ENCODE measurements at places on chromosomes 3 and 15.

- no peak for DNase-seq
These were observed 255.5 kb upstream of the TGFBR2 start for GRCh38 chr3:30350901-30351300.

DNA sequence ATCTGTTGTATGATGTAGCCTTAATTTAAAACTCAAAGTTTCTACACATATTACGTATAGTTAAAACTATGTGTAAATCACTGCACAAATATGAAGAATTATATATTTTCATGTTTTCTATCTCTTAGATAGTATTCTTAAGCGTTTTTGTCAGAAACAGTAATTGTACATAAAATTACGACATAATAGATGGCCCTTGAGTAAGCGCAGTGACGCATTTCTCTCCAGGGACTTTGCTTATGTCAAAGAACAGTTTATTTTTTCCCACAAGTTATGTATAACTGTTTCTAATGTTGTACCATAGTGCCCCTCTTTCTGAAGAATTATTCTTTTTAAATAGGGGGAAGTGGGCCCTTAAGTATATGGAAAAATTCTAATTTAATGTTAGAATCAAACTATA is 934.0 kb downstream of the VGLL3 start:
- no peak for DNase-seq

DNA sequence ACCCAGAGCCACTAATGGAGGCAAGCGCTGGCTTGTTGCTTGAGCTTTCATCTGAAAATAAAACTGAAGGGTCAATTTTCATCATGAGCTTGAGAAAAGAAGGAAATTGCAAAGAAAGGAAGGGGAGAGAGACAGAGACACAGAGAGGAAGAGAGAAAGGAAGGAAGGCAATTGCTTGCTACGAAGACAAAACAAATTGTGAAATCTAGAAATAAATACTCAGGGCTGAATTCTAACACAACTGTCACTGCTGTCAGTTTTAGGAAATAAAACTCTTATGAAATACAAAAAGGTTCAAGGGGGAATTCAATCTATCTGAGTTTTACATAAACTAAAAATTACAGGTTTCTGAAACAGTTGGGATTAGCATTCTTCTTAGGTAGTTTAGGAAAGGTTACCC is 36.7 kb downstream of the FOXP1 start:
- no peak for DNase-seq

DNA sequence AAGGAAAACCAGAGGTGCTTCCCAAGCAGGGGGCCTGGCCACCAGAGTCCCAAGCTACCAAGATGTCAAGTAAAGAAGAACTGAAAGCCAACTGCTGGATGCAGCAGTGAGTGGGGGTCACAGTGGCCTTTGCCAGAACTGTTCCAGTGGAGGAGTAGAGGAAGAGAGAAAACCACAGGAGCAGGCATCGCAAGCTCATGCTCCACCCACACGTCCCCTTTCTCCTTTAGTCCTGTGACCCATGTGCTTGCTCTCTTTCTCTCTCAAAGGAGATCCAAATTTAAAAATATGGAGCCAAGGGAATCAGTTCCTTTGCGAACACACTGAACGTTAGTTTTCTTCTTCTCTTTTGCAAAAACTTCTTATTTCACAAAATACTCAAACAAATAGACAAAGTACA is 12.4 kb upstream of the ABHD2 start:
- no peak for DNase-seq

- no peak for DNase-seq
These were observed 109.0 kb downstream of the SAMMSON start for GRCh38 chr3:70108546-70108945.

DNA sequence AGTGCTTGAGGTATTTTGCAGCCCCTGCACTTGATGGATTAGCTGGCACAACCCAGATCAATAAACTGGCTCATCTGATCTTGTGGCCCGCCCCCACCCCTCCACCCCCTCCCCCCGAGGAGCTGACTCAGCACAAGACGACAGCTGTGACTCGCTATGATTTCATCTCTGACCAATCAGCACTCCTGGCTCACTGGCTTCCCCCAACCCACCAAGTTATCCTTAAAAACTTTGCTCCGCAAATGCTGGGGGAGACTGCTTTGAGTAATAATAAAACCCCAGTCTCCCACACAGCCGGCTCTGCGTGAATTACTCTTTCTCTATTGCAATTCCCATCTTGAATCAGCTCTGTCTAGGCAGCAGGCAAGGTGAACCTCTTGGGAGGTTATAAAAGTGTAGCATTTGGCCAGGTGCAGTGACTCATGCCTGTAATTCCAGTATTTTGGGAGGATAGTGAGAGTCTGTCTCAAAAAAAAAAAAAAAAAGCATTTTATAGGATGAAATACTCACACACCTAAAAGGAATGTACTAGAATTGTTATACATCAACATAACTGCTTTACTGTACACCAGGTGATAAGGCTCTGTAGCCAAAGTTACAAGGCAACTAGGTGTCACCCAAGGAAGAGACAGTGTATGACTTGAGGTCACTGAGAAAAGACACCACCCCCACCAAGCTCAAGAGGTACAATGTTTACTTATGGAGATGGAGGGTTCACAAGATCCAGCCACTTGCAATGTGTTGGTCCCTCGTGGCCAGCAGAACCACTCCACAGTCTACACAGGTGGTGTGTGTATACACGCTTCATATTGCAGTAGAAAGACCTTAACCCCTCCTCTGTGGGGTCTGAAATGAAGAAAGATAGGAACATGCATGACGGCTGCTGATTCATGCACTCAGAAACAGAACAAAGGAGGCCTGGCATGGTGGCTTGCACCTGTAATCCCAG is 8.6 kb downstream of the ZNF445 start:
- DNase-seq, result no peak

DNA sequence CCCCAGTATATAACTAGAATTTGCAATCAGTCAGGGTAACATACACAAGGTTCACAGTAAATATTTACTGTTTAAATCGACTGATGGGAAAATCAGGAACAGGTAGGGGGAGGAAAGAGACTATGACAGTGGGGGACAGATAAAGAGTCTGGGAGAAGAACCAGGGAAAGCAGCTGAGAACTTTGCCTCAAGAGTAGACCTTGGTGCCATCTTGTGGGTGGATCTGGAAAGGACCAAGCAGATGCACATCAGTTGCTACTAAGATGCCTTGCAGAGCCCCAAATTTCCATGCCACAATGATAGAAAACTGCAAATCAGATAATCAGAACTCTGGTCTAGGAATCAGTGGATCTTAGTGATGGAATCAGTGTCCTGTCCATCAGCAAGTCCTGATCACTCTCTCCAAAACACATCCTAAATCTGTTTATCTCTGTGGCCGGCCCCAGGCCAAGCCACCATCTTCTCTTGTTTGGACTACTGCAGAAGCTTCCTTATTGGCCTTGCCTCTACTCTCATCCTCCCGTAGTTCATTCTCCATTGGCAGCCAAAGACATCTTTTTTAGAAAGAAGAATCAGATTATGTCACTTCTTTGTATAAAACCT is 62.7 kb downstream of the PDE8A start:
- no peak for DNase-seq

- DNase-seq, result no peak
These were observed 83.5 kb downstream of the AQP9 start for GRCh38 chr15:58221591-58222241.

DNA sequence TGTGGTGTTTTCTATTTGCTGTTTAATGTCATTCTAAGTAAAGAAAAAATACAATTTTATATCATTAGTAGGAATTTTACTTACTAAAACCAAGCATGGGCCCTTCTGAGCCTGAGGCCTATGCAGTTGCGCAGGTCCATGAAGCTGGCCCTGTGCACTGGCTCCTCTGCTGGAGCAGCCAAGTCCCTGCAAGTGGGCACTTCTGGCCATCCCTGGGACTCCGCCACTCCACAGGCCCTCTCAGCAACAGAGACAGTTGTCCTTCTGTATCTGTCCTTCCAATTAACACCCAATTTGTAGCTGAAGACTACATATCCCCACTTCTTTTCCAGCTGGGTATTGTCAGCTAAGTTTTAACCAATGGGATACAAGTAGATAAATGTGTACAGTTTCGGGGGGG is 49.9 kb upstream of the RYK start:
- no peak for DNase-seq

DNA sequence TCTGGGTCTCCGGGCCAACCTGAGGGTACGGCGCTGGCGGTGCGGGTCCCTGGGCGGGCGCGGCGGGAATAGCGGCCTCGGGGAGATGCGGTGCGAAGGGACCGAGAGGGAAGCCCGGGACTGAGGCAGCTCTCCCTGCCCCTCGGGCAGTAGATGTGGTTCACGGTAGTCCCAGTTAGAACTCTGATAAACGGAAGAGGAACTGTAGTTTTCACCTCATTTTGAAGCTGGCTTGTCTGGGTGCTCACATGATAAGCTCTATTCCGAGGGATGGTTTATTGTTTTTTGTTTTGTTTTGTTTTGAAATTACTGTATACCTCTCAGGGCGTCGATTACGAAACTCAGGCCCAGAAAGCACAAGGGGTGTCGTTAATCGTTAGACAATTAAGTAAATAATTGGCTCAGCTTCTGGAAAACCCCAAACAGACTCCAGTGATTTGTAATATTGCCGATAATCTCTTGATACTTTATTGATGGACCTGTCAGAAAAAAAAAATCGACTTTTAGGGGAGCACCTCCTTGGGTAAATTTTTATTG is 413 bp downstream of the NUSAP1 start:
- DNase-seq, result no peak
